ENCODE measurements at places on chromosomes 5 and 9. TPM values are rescaled to one million over a fixed set of nuclear protein-coding genes. Genes with fewer than 3 reads are reported as not detected.

- DNase-seq, result no peak
These were observed 210.6 kb downstream of the DEPDC1B start for GRCh38 chr5:60489377-60489776.

BAAT gene
- 0.09 TPM for total RNA-seq

DNA sequence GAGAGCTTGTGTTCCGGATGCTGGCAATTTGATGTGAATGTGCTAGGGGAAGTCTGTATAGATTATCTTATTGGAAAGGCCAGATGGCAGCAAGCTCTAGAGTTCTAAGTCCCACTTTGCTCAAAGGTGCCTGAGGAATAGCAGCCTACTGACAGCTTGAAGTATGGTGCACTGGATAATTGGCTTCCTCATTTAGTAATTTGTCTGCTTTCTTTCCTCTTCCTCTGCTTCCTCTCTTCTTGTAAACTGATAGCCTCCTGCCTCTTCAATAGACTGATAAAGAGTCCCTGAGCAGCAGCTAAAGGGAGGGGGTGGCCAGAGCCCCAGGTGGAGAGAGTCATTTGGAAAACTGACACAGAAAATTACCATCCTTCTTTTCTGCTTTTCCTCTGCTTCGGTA lies 177.3 kb downstream of the FGF1 start:
- DNase-seq, result no peak

- peak; percentile 31 for DNase-seq
These were observed 126.1 kb upstream of the WWC1 start for GRCh38 chr5:168165221-168165914.

- DNase-seq, result no peak
These were observed 677 bp upstream of the TXNDC15 start for GRCh38 chr5:134873494-134873893.

- DNase-seq, result no peak
These were observed 2.8 kb downstream of the SMIM33 start for GRCh38 chr5:139473565-139473964.

DNA sequence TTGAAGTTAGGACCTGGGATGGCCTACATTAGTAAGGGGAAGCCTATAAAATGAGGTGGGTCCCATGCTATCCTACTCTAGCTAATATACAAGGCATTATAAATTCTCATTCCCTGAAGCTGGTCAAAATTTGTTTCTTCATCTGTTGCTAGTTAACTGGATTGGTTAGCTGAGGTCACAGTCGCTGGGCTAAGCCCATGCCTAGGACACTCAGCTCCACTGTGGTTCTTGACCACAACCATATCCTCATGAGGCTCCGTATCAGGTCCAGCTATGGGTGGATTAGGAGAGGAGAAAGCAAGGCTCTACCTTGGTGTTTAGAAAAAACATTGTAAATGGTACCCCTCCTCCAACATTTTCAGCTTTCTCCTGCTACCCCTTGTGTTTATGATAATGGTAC lies 52.8 kb upstream of the RAI14 start:
- no peak for DNase-seq

DNA sequence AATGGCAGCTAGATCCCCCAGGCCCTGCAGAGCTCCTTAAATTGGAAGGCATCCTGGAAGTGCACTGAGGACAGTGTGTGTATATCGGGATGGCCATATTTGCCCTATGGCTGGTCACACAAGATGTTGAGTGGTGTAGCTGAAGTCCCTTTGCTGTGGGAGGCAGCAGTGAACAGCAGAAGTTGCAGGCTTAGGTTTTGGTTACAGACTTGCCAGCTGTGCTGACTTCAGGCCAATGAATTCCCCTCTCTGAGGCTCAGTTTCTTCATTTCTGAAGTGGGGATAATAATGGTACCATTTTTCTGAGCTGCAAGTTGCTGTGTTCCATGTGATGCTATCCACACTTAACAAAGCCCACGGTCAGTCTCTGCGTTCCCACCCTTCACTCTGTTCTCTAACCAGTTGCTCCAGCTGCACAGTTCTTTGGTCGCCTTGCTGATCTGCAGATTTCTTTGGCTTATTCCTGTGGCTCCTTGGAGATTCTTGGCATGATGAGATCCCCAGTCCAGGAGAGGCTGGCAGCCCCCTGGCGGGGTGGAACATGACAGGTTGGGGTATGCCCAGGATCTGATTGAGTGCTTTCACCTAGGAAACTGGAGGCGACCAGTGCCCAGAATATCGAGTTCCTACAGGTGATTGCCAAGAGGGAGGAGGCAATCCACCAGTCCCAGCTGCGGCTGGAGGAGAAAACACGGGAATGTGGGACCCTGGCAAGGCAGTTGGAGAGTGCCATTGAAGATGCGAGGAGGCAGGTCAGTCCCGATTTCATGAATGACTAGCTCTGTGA lies 6.5 kb upstream of the GLE1 start:
- no peak for DNase-seq

DND1 gene
- total RNA-seq, result 1.0 TPM

- DNase-seq, result no peak
These were observed 1720.5 kb upstream of the NUDT12 start for GRCh38 chr5:105283134-105283533.

THG1L gene
- 11.7 TPM for total RNA-seq

DNA sequence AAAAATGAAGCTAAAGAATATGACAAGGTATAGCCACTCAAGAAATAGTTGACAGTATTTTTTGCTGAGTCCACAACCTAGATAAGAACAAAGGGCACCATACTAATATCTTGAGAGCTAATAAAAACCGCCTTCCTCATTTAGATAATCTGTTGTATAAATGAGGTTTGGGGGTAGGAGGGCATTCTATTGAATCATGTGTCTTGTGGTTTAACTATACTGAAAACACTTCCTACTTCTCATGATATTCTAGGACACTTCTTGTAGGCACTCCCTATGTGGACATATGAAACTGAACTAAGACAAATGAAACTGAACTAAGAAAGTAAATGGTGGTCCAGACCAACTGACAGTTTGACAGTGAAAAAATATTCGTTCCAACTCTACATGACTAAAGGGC lies 1268.5 kb upstream of the C9orf72 start:
- no peak for DNase-seq

- DNase-seq, result peak; percentile 90
These were observed 529 bp upstream of the NRARP start for GRCh38 chr9:137302449-137303150.

FGF1 gene
- total RNA-seq, result 2.1 TPM

DNA sequence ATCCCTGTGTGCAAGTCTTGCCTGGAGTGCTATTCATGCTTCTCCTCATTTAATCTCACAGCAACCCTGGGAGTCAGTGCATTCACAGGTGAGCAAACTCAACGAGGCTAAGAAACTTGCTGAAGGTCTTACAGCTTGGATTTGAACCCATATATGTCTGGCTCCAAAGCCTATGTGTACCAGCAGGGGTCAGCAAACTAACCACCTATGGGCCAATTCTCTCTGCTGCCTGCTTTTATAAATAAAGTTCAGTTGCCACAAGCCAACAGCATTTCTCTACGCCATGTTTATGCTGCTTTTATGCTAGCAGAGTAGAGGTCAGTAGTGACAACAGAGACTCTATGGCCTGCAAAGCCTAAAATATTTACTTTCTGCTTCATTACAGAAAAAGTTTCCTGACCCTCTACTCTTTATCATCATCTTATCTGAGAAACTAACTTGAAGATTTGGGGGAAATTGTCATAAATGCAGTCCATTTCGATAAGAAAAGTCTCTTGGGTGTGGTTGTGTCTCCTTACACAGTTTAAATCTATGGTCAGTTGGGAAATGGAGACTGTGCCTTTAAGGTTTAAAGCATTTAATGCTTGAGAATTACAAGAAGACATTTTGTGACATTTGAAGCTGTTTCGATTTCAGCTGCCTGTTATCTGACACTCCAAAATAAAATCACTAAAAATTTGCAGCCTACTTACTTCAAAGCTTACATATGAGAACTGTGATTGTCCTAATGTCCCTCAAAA lies 137.7 kb downstream of the PRELID2 start:
- no peak for DNase-seq

TMEM174 gene
- 1.1 TPM for total RNA-seq

DNA sequence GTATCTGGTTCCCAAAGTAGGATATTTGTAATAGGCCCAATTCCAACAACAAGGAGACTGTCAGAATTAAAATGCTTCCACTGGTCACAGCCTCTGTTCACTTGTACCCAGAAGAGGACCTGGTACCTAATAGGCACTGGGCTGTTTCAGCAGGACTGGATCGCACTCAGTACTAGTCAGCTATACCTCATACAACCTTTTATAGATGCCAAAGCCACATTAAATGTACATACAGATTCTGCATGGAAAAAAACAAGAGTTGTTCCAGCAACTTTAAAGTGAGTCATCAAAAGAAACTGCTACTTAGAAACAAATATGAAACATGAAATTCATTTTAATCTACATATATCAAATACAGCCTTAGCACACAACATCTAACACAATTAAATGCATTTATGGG lies 87.5 kb downstream of the GPR21 start:
- no peak for DNase-seq

DNA sequence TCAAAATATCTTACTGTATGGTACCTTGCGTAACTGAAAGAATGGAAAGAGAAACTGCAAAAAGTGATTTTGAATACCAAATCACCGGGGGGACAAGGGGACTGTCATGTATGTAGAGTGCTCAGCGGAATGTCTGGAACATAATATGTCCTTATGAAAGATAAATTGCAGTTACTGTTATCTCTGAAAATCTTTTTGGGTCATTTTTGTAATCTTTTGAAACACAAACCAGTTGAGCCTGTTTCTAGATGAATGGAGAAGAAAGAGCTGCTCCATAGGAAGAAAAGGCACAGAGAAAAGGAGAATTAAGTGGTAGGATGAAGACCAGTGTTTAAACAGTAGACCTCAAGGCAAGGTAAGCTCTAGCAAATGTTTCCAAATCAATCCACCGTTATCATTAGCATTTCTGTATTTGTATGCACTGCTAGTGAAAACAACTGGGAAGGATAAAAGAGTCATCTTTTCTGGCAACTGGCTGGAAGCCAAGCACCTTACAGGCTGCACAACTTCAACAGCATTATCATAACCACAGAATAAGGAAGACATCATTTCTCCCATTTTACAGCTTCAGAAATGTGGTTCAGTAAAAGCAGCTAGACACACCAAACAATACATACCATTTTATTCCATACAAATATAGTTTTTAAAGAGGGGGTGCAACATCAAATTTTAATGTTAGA lies 158.5 kb downstream of the TRPM3 start:
- no peak for DNase-seq

DNA sequence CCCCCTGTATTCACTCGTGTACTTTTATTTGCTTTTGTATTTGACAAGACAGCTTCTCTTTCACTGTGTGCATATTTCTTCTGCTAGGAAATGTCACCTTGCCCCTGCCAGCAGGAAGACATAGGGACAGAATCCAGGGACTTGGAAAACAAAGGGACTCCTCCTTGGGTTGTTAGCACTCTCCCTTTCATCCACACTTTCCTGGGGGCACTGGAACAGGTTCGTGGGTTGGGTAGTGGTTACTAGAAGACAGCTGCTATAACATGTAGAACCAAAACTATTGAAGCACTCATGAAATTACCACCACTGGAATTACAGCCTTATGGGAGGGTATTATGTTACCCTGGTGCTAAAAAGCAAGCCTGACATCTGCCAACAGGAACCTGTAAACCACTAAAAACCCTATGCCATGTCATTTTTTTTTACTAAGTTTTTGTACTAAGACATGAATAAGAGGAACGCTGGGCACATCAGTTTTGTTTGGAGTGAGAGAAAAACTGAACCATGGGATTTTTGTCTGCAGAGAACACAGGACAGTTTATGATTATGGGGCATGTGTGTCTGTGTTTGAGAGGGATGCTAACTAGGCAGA lies 4.7 kb upstream of the CCL28 start:
- no peak for DNase-seq

Measured in kidney (tissue), 22 donors.